ENCODE measurements at places on chromosomes 13 and 19. TPM values are rescaled to one million over a fixed set of nuclear protein-coding genes. Genes with fewer than 3 reads are reported as not detected.

DNA sequence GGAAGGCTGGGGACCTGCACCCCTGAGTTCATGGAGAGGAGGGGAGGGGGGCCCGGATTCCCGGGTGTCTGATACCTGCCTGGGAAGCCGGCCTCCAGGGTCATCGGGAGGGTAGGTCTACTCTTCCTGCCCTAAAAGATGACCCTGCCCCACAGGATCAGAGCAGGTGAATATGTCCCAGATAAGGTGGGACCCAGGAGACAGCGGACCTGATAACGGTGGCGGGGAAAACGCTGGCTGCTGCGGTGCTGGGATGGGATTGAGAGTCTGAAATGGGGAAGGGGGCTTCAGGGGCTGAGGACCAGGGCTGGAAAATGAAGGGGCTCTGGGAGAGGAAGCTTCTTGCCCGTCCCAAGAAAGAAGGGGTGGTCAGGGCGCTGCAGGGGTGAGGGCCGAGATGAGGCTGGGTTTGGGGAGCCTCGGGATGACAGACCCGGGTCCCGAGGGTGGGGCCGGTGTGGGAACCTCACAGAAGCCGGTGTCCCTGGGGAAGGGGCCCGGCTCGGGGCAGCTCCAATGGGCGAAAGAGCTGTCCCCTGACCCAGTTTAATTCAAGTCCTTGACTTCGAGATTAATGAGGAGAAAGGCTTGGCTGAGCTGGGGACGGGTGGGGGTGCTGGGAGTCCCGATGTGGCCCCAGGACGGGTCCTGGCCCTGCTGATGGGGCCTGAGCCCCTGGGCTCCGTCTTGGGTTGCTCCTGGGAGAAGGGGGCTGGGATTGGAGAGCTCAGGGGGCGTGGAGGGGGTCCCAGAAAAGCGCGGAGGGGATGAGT lies 823 bp downstream of the TTYH1 start:
- H3K4me3 ChIP-seq = no peak overlapping the region
- DNase-seq = no peak
- H3K27me3 ChIP-seq = peaks cover 32% of the 10 kb centered on the region
- H3K4me1 ChIP-seq = peaks cover 13% of the 10 kb centered on the region

DNA sequence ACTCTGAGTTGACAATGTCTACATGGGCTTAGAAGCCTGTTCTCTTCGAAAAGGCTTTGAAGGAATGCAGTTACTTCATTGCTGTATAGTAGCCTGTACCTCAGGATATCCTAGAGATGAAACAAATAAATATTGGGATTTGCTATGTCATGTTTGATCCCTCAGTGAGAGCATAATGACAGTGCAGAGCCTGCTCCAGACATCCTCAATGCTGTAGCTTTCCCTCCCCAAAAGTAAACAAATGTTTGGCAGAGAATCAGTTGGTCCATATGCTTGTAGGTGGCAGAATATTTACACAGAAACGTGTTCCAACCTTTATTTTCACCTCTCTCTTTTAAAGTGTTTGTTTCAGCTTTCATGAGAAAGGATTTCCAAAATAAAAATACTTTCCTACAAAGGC lies 515.3 kb upstream of the SGCG start:
- H3K4me3 ChIP-seq = no peak overlapping the region
- H3K4me1 ChIP-seq = no peaks in the 10 kb centered on the region
- DNase-seq = no peak
- H3K27ac ChIP-seq = no peak overlapping the region
- no peaks in the 10 kb centered on the region for H3K36me3 ChIP-seq

- peaks cover 7% of the 10 kb centered on the region for H3K4me1 ChIP-seq
- no peaks in the 10 kb centered on the region for H3K27me3 ChIP-seq
- DNase-seq = no peak
- H3K27ac ChIP-seq = no peak overlapping the region
- no peak overlapping the region for H3K4me3 ChIP-seq
Measured at GRCh38 chr13:31769575-31769974, 30.2 kb downstream of the RXFP2 start.

DNA sequence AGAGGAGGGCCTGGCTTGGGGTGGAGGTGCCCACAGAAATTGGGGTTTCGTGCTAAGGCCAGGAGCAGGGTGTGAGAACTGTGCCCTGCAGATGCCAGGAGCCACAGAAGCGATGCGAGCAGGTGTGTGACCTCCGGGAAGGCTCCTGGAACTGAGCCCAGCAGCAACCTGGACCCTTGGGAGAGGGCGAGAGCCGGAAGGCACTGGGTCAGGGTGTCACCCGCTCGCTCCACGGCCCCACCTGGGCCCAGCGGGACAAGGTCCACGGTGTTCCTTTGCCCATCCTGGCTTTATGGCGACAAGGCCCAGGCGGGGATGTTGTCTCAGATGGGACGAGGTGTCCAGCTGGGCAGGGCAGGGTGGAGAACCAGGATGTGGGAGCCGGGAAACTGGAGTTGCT lies 4.2 kb downstream of the MISP start:
- H3K4me1 ChIP-seq = no peaks in the 10 kb centered on the region
- H3K27me3 ChIP-seq = no peaks in the 10 kb centered on the region
- no peak overlapping the region for H3K4me3 ChIP-seq
- peaks cover 8% of the 10 kb centered on the region for H3K36me3 ChIP-seq
- DNase-seq = no peak

- no peaks in the 10 kb centered on the region for H3K27me3 ChIP-seq
- DNase-seq = peak; percentile 74
- H3K27ac ChIP-seq = peak overlapping the region; percentile 58
- H3K4me3 ChIP-seq = no peak overlapping the region
Measured at GRCh38 chr19:46728693-46729339, 11.9 kb upstream of the PRKD2 start.

DNA sequence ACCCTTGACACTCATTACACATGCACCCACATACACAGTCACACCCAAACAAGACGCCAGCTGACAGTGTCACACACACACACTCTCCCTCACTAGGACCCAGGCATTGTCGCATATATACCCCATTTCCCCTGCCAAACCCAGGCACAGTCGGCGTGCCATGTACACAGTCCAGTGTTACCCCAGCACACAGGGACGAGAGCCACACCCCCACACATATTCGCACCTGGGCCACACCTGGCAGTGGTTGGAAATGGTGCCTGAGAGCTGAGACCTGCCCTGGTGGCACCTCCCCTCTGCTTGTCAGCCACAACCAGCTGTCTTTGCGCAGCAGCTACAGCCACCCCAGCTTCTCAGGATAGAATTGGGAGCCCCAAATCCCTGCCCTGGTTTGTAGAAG lies 9.0 kb downstream of the NFIX start:
- H3K27ac ChIP-seq = peak overlapping the region; percentile 13
- peaks cover 62% of the 10 kb centered on the region for H3K4me1 ChIP-seq
- no peaks in the 10 kb centered on the region for H3K36me3 ChIP-seq
- H3K4me3 ChIP-seq = no peak overlapping the region
- DNase-seq = no peak

- DNase-seq = no peak
- H3K27ac ChIP-seq = no peak overlapping the region
- no peaks in the 10 kb centered on the region for H3K27me3 ChIP-seq
Measured at GRCh38 chr13:53507741-53508140, 479.1 kb downstream of the OLFM4 start.

DNA sequence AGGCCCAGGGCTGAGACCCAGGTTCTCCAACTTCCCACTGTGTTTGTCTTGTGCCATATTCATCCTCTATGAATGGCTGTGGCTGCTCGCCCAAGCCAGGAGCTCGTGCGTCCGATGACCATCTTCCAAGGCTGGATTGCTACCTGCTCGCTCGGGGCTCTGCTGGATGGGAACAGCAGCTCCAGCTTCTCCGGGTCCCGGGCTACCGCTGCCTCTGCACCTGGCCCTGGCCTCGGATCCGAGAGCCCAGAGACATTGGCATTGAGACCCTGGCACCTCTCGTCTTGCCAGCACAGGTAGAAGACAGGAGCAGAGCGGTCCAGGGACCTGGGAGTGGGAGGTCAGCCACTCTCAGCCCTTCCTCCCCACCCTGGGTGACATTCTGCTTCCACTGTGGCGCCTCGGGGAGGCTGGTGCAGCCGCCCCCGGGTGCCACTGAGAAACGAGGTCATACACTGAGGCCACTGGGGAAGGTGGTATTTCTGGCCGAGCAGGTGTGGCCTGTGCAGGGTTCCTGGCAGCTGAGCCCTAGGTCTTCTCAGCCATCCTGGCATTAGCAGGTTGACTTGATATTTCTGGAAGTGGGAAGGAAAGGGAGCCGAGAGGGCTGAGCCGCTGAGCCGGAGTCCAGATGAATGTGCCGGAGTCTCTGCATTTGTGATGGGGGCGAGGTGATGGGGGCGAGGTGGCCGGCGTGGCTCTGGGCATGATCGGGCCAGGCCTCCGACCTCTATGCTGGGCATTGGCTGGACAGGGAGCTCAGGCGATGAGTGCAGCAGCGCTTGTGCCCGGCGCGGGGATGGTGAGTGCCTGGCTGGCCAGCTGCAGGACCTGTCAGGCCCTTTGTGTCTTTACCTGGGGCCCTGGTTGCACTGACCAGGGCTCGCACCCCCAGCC lies 18.6 kb downstream of the NDUFB7 start:
- peaks cover 18% of the 10 kb centered on the region for H3K36me3 ChIP-seq
- no peak overlapping the region for H3K4me3 ChIP-seq
- H3K27me3 ChIP-seq = no peaks in the 10 kb centered on the region
- peak; percentile 71 for DNase-seq
- H3K4me1 ChIP-seq = peaks cover 31% of the 10 kb centered on the region
- no peak overlapping the region for H3K27ac ChIP-seq

SYNGR4 gene
- polyA plus RNA-seq = not detected

CEACAM19 gene
- 21.5 TPM for polyA plus RNA-seq
